Right atrium auricular region (tissue), 2 donors: ENCODE measurements at places on chromosomes 7 and 10. TPM values are rescaled to one million over a fixed set of nuclear protein-coding genes. Genes with fewer than 3 reads are reported as not detected.
A peak's percentile ranks its signal among the peaks of the same experiment; 100 is the strongest.

DNA sequence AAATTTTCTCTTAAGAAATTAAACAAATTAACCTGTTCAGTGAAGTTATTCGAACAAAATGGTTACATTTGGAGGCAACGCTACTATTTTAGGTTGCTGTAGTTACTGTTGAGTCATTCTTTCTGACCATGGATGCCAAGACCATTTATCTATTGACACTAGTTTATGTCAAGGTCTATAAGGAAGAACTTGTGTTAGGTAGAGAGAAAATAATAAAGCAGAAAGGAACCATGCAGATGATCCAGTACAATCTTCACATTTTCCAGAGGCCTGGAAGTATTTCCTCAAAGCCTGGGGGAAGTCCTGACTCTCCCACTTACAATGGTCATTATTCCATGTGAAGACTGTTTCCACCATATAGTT is 608.0 kb upstream of the GALNT17 start:
- no peak for DNase-seq
- no peaks in the 10 kb centered on the region for H3K4me1 ChIP-seq
- H3K27ac ChIP-seq = no peak overlapping the region
- no peaks in the 10 kb centered on the region for H3K36me3 ChIP-seq
- no peak overlapping the region for H3K4me3 ChIP-seq

Gene TRPV6
- 0.71 TPM for total RNA-seq

Gene GNGT1
- total RNA-seq = not detected

GRCh38 chr10:44809647-44810046 is 101.5 kb upstream of the TMEM72 start:
- peaks cover 22% of the 10 kb centered on the region for H3K4me1 ChIP-seq
- H3K36me3 ChIP-seq = no peaks in the 10 kb centered on the region
- no peaks in the 10 kb centered on the region for H3K27me3 ChIP-seq
- DNase-seq = no peak

DNA sequence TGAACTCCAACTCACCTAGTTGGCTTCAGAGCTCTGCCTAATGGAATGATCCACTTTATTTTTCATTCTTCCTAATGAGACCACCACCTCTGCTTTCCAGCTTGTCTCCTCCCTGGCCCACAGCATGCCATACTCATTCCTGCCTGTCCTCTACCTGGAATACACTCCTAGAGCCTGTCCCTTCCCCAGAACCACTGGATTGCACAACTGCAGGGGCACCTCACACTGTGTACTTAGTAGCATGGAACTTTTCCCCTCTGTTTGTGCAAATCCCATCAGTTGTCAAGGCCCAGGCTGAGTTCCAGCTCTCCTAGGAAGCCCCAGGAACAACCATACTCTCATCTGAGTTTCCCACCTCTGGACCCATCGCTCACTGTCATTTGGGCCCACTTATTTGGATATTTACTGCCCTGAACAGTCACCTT is 15.6 kb downstream of the ALDH18A1 start:
- H3K27me3 ChIP-seq = no peaks in the 10 kb centered on the region
- no peaks in the 10 kb centered on the region for H3K4me1 ChIP-seq
- H3K36me3 ChIP-seq = peaks cover 52% of the 10 kb centered on the region
- H3K27ac ChIP-seq = no peak overlapping the region
- peak; percentile 4 for DNase-seq
- no peak overlapping the region for H3K4me3 ChIP-seq

Gene TMEM184A
- total RNA-seq = not detected

Gene KCP
- total RNA-seq = not detected

- DNase-seq = no peak
- H3K27ac ChIP-seq = no peak overlapping the region
- H3K36me3 ChIP-seq = no peaks in the 10 kb centered on the region
- no peak overlapping the region for H3K4me3 ChIP-seq
- H3K4me1 ChIP-seq = no peaks in the 10 kb centered on the region
These were observed 1291.6 kb upstream of the AUTS2 start for GRCh38 chr7:68306692-68307107.

DNA sequence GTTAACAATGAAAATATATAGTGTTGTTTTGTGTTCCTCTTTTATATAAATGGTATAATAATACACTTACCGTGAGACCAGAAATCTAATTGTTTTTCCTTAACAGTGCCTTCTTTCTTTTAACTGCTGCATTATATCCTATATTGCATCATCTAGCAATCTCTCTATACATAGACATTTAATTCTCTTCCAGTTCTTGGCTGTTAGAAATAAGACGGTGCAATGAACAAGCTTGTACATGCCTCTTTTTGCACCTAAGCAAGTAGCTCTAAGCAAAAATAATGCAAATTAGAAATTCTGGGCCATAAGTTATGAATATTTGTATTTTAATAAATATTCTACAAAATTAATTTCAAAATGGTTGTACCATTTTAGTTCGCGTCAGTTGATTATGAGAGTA is 55.9 kb upstream of the AHR start:
- no peak overlapping the region for H3K27ac ChIP-seq
- no peak for DNase-seq
- H3K4me1 ChIP-seq = no peaks in the 10 kb centered on the region
- no peaks in the 10 kb centered on the region for H3K27me3 ChIP-seq

GRCh38 chr7:6691609-6692106 is 15.1 kb downstream of the ZNF12 start:
- H3K4me1 ChIP-seq = no peaks in the 10 kb centered on the region
- H3K4me3 ChIP-seq = no peak overlapping the region
- no peak overlapping the region for H3K27ac ChIP-seq

DNA sequence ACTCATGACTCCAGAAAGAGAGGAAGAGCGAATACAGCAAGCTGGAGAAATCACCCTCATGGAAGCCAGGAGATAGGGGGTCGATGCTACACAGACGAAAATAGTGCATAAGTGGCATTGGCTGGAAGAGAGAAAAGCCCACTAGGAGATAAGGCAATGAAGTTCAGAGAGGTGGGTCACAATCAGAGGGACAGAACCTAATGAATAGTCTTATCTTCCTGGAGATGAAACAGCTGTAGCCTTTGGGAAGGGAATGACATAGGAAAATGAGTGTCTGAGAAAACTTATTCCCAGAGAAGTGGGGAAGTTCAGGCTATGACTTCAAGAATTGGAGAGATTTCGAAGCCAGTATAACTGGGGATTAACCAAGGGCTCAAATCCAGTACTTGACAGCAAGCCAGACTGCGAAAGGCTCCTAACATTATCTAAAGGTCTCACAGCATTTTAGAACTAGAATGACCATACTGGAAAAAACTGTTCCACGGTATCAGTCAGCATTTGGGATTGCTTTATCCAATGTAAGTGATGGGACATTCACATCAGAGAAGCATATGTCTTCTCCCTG is 211.1 kb downstream of the ZNF365 start:
- peak overlapping the region; percentile 26 for H3K27ac ChIP-seq
- peak; percentile 70 for DNase-seq
- no peaks in the 10 kb centered on the region for H3K27me3 ChIP-seq
- no peaks in the 10 kb centered on the region for H3K4me1 ChIP-seq
- no peak overlapping the region for H3K4me3 ChIP-seq
- no peaks in the 10 kb centered on the region for H3K36me3 ChIP-seq

Gene PARG
- 19.5 TPM for total RNA-seq
